ENCODE measurements at places on chromosomes 6 and 20.

GRCh38 chr6:24064106-24064505 lies 61.9 kb upstream of the NRSN1 start:
- no peak for DNase-seq

- no peak for DNase-seq
Measured at GRCh38 chr6:124926435-124926834, 35.8 kb upstream of the RNF217 start.

DNA sequence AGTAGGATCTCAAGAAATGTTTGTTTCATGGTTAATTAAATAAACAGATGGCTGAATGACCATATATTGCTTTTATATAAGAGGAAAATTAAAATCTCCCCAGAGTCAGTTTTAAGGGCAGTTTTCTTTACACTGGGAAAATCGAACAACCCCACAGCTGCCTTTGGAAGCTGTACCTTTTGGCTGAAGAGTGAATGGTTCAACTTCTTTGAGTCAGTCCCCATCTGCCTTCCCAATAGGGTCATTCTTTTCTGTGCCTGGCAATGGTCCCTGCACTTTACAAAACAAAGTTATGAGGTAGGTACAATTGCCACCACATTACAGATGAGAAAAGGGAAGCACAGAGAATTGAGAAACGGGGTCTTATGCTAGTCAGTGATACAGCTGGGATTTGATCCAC lies 39.5 kb downstream of the TSHZ2 start:
- DNase-seq, result no peak

DNA sequence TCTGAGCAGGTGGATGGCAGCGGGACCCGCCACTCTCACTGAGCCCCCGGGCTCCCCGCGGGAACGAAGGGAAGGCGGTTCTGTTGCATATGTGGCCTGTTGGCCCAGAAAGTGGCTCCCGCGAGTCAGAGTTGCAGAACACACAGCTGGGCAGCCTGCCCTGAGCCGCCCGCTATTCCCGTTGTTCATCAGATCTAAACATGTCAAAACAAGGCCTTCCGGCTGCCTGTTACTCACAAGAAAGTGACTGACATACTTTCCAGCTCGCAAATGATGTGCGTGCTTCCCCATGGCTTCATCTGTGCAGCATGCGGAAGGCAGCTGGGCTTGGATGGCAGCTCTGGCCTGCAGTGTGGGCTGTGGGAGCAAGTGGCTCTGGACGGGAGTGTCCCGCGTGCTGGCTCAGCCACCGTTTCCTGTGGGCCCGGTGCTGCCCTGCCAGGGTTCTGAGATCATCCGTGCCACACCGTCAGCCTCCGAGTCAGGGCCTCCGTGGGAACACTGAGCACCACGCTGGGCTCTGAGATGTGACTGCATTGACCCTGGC lies 227.3 kb downstream of the ERMARD start:
- DNase-seq, result peak; percentile 93

- DNase-seq, result no peak
Measured at GRCh38 chr20:15708984-15709598, 864.2 kb downstream of the KIF16B start.

- no peak for DNase-seq
Measured at GRCh38 chr6:108958900-108959770, 110.9 kb downstream of the ARMC2 start.

- DNase-seq, result no peak
Measured at GRCh38 chr6:152118678-152119077, 311.2 kb downstream of the ESR1 start.

DNA sequence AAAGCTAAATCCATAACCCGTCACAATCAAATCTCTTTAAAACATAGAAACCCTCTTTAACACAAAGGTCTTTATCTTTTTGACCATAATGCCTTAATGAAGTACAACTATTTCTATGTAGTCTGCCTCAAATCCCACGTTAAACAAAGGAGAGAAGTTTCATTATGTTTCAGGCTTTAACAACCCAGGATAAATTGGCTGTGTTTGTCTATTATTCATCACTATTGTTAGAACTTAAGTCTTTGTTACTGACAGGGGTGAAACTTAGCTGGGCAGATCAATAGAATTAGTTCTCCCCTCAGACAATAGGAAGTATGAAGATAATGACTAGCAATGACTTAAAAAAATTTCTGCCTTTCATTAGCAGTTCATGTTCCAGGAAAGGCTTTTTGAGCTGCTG lies 10.1 kb upstream of the METTL24 start:
- DNase-seq, result no peak

DNA sequence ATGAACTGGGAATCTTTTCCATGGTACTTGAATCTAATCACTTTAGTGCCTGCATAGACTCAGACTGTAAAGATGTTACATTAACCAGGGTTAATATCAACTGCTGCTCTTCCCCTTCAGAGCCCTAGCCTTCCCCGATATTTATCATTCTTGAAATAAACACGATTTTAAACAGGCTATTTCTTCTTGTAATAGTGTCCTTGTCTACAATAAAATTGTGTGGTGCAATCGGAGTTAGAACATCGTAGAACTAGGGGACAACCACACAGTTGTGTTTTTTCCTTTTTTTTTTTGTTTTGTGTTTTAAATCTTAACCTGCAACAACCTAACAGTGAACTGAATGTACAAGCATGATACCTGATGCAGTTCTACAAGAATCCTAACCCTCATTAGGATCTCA lies 4.5 kb downstream of the GJA1 start:
- DNase-seq, result no peak

- no peak for DNase-seq
Measured at GRCh38 chr6:157346373-157346772, 23.1 kb upstream of the TMEM242 start.

- no peak for DNase-seq
Measured at GRCh38 chr6:160201061-160201460, 57.6 kb downstream of the SLC22A2 start.

- no peak for DNase-seq
Measured at GRCh38 chr6:54198134-54198533, 86.9 kb downstream of the MLIP start.

- DNase-seq, result no peak
Measured at GRCh38 chr6:168865-169455, 123.3 kb upstream of the DUSP22 start.

GRCh38 chr20:41387444-41387851 lies 20.8 kb upstream of the EMILIN3 start:
- no peak for DNase-seq

DNA sequence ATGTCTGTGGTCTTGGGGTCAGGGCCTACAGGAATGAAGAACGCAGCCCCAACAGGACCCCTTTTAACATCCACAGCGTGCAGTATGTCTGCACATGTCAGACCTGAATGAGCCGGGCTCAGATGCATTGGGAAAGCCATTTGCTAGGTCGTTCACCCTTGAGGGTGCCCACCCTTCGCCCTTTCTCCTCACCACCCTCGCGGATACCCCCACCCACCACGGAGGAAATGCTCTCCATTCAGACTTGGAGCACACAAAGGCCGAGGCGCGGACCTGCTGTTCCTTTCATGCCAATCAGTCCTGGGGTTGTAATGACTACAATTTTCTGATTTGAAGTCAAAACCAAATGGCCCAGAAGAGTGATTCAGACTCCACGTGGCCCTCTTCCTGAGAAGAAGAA lies 62.7 kb downstream of the EDN3 start:
- no peak for DNase-seq

GRCh38 chr6:37653933-37654565 lies 43.6 kb downstream of the MDGA1 start:
- peak; percentile 46 for DNase-seq

DNA sequence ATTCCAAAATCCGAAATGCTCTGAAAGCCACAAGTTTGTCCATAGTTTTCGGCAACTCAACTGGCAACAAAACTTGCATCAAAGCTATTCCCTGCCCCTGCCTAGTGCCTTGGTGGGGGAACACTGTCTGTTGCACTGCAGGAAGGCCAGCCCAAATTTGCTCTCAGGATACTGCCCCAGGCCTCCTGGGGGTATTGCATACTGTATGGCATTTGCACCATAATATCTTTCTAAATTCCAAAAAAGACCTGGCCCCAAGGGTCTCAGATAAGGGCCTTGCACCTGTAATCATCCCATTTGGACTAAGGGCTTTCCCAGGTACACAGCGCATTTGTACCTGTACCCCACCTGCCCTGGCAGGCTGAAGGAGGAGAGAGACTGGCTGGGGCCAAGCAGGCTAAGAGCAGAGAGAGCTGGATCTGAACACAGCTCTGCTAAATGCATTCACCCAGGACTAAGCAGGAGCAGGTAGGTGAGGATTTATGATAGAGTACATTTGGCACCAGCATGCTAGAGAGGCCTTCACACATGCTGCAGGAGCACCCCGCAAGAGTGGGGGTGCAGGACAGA lies 4.0 kb upstream of the GRM4 start:
- DNase-seq, result no peak

GRCh38 chr20:58127701-58128111 lies 100.7 kb downstream of the ANKRD60 start:
- peak; percentile 97 for DNase-seq

GRCh38 chr6:142900227-142900971 lies 44.6 kb downstream of the HIVEP2 start:
- no peak for DNase-seq

DNA sequence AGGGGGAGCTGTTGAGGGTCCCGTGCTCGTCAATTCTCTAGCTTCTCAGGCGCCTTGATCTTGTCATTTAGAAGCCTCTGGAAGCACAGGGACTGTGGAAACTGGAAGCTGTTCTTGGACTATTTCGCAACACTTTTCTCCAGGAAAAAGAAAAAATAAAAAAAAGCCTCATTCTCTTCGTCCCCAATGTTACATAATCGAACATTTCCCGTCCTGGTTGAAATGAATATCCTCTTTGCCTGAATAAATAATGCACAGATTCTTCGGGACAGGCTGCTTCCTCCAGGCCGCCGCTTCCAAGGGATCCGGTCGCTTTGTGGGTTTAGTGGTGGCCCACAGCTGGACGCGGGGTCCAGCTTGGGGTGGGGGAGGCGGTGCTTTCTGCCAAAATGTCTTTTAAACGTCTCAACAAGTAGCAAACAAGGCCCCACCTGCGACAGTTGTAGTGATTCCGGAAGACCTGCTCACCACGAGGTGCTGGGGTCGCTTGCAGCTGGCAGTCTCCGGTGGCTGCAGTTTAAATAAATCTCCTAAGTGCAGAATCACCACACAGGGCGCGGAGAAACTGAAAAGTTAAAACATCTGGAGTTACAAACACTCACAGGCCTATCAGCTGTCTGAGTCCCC lies 125.9 kb upstream of the ESR1 start:
- no peak for DNase-seq

GRCh38 chr6:16762268-16762549 lies 949 bp upstream of the ATXN1 start:
- peak; percentile 40 for DNase-seq

DNA sequence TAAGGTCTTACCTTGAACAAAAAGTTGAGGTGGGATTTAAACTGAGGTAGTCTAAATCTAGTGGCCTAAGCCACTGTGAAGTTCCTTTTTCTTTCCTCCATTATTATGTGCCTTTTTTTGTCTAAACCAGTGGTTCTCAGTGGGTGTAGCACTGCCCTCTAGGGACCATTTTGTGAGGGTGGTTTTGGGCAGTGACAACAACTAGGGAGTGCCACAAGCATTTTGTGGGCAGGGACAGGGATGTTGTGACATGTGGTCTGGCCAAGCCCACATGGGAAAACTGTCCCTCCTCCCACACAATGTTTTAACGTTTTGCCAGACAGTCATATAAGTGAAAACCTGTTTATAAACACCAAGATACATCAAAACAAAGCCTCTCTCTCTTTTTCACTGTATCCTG lies 899.4 kb upstream of the FLRT3 start:
- peak; percentile 35 for DNase-seq

GRCh38 chr6:11711003-11711983 lies 67.3 kb downstream of the ADTRP start:
- no peak for DNase-seq

- no peak for DNase-seq
Measured at GRCh38 chr20:51598556-51598955, 56.0 kb upstream of the NFATC2 start.

DNA sequence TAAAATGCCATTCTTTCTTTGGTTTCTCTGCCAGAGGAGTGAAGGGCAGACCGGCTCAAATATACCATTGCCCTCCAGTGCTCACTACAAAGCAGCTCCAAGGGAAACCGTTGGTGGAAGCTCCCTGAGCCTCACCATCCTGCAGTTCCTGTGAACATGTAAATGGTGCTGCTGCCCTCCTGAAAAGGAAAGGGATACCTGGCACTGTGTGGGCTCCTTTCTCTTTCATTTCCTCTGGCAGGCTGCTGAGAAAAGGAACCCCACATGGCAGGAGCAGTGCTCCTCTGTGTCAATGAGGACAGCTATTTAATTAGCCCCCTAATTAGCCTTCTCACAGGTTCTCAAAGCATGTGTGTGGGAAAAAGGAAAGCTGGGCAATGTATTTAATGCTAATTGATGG lies 142.5 kb downstream of the KLHL32 start:
- no peak for DNase-seq

- DNase-seq, result no peak
Measured at GRCh38 chr6:118722829-118723813, 71.7 kb upstream of the CEP85L start.

DNA sequence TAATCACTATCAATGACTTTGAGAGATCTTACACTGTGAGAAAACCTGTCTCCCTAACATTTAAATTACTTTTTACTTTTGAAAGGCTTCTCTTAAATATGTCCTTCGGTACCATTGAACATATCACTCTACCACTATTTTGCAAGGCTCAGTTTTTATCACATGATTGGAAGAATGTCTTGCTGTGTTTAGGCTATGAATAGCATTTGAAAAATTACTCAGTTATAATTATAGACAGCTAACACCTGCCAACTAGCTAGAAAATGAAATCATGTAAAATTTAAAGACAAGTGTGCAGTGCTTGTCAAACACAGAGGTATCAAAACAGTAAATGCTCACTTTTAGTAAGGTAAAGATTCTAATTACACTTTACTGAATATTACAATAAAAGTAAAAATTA lies 11.0 kb downstream of the SESN1 start:
- DNase-seq, result no peak

GRCh38 chr6:27617700-27618689 lies 145.1 kb upstream of the ZNF184 start:
- peak; percentile 79 for DNase-seq

DNA sequence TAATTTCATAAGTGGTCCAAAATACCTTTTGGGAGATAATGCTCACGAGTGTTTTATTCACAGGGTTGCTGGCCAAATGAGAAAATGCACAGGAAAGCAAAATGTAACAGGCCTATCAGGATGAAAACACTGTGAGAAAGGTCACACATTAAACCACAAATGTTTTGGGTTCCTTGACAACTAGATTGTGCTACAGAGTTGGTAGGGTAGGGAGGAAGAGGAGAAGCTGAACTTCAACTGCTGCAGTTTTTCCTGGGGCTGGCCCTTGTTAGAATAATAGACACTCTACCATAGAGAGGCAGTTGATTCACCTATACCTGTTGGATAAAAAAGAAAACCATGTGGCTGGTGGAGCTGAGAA lies 28.1 kb upstream of the PAQR8 start:
- no peak for DNase-seq

Data from foreskin keratinocyte (primary cell).